ENCODE measurements at places on chromosomes 7 and 10.

GRCh38 chr10:127877116-127877515, 15.6 kb downstream of the CLRN3 start:
- DNase-seq = no peak

DNA sequence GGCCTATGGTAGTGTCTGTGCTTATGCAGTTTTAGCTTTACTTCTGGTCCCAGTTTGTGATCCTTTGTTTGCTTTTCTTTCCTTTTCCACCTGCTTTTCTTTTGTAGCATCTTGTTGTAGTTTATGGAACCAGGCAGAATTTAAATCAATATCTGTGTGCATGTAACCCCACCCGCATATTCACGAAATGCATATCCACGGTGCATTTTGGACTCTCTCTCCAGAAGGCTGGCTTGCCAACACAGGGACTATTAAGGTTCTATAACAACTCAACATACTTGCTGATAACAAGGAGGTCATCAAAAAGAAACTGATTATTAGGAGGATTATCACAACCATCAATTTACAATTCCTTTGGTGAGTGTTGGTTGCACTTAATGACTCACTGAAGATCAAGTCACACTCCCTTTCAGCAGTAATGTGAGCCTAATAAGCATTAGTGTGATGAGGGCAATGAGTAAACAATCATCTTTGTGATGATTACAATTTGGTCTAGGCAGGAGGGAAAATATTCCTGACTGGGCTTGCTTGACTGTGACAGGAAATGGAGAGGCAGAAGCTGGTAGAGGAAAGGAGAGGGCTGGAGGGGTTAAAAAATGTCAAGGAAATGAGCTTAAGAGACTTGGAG, 378.6 kb downstream of the REEP3 start:
- no peak for DNase-seq

DNA sequence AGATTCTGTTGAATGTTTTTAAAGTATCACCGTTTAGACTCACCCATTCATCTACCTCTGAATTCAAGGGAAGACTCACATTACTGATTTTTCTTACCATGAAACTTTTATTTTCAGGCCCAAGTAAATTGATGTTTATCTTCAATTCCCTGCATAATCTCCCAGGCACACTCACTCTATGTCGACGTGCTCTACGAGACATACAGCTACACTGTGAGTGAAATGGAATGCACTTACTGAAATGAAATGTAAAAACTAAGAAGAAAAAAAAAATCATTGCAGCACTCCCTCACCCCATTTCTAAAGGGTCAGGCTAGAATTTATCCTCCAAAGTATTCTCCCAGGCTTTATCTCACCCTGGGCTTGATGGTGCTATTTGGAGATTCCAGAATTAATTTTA, 987.9 kb downstream of the CCSER2 start:
- no peak for DNase-seq

DNA sequence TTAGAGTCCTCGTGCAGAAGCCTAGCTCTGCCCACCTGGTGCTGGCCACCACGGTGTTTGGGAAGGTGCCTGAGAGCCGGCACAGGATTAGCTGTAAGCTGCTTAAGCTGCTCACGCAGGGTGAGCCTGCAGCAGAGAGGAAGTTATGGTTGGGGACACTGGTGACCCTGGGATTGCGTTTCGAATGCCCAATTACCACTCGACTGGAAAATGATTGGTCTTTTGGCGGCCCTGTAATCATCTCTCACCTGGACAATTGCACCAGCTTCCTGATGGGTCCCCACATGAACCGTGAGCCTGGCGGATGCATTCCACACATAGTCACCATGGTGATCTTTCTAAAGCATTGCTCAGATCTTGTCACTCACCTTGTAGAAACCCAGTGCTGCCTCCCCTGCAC, 442.3 kb upstream of the ZMIZ1 start:
- DNase-seq = no peak

DNA sequence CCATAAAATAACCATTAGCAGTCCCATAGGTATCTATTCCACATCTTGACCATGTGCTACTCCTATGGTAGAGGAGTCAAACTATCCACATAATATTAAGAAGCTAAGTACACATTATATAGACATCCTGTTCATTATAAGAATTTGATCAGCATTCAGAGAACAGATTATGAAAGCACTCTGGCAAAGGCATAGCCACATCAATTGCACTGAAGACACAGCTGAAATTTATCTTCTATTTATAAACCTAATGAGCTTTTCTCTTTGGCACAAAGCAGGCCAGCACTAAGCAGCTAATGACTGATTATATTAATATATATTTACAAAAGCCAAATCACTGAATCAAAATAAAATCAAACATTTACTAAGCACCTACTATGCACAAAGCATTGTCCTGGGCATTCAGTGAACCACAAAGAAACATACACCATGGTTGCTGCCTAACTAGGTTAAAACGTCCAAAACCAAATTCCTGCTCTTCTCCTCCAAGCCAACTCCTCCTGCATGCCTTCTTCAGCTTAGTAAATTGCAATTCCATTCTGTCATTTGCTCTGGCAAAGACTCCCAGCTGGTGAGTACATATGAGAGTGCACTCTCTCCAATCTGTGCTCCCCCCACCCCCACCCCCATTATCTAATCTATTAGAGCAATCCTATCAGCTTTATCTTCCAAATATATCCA, 122.6 kb upstream of the ASAH2 start:
- no peak for DNase-seq

DNA sequence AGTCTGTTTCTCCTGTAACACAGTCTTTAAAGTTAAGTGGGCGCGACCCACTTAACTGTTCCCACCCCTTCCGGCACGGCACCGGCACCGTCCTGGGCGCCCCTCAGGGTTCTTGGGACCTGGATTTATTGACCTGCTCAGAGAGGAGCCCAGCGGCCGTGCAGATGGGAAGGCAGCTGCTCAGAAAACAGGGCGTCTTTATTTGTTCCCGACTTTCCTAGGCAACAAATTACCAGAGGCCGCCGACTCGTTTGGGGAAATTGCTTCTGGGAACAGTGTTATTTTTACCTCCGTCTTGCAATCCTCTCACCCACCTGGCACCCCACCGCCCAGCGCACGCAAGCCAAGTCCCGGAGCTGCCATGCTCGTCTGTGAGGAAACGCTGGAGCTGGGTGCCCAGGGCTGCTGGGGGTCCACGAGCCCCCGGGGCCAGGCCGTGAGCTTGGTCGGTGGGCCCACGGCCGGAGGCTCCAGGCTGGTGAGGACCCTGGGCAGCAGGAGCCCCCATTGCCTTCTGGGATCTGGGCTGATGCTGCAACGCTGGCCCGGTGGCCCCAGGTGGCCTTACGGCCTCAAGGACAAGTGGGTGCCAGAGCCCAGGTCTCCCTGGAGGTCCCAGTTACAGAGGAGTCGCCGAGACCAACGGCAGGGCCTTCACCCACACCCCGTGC, 14.9 kb upstream of the ADGRA1 start:
- no peak for DNase-seq

DNA sequence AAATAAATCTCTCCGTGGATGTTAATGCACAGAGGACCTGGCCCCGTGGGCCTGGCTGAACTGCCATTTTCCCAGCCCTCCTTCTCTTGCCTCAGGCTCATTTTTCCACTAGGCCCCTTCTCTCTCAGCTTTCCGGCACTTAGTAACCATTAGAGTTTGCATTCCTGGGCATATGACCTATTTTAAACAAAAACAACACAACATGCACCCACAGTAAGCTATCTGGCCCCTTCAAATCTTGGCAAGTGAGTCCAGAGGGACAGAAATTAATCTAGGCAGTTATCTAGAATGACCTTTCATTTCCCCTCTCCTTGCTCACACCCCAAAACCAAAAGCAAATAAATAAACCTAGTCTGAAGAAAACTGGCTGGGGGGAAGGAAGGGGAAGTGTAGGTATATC, 11.7 kb downstream of the FBXW4 start:
- no peak for DNase-seq

DNA sequence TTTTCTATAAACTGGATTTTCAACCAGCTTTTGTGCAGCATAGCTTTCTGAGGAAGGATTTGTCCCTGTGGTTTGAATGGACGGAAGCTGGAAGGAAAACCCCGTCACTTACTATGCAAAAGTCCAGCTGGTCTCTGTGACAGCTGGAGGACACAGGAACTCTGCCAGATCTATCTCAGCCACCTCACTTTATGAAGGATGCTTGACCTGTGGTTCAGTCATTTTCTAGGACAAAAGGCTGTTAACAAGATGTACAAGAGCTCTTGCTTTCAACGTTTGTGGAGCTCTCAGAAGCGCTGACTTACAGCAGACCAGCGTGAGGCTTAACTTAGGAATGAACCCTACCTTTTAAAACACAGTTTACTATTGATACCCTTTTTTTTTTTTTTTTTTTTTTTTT, 90.8 kb downstream of the CREM start:
- peak; percentile 26 for DNase-seq

- no peak for DNase-seq
Observed at GRCh38 chr7:25795824-25796235, 356.2 kb upstream of the NFE2L3 start.

DNA sequence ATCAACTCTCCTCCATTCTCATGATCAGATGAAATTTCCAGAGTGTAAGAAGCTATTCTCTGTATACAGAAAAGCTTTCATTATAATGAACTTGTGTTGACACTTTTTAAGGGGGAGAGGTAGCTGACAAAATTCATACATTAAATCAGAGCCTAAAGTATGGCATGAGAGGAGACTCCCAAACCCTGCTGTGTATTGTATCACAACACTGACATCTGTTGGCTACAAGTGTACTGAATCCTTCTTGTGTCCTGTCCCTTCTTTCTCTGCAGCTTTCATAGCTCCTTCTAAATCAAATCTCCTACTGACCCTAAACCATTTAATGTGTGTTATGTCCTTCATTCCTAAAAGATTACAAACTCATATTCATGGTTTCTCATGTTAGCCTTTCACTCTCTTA, 70.9 kb downstream of the GCC1 start:
- peak; percentile 36 for DNase-seq

DNA sequence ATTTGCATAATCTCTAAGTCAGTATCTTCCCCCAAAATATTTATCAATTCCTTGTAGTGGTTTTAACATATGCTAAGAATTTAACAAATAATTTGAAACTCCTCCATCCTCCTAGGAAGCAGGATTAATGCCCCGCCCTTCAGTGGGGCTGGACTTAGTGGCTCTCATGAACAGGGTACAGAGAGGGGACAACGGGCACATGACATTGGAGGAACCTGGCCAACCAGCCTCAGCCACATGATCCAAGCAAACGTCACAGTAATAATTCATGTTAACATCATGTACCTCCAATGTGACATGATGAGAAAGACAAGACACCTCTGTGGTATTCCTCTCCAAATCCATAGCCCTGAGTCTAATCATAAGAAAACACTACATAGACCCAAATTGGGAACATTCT, 50.5 kb downstream of the NUDCD3 start:
- DNase-seq = no peak

DNA sequence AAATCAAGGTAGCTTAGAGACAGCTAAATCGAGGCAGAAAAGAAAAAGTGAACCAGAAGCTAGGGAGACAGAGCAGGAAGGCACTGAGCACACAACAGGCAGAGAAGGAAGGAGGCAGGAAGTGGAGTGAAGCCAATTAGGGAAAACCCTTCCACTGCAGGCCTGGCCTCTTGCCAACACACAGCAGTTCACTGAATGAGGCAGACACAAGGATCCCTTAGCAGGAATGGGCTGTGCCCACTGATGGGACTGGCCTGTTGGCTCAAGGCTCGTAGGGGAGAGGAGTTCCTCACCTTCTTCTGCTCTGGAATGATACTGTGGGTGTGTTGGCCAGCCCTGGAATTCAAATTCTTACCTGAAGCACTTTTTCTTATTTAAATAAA, 220.3 kb upstream of the STK17A start:
- DNase-seq = no peak

DNA sequence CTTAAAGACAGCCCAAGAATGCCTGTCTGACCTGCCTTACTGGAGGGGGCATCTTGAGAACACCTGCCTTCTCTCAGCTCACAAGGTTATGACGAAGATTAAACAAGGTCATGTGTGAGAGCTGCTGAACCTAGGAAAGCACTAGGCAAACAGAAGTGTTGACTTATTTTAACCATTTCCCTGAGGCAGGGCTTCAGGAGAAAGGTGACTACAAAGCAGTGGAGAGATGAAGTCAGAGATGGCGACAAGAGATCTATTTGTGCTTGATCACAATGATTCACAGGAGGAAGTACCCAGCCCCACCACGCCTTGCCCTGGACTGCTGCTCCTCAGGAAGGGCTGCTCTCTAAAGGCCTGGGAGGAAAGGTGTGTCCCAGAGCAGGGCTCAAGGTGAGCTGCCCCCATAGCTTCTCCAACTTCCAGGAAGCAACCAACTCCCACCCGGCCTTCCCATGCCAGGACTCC, 27.8 kb downstream of the STN1 start:
- no peak for DNase-seq

GRCh38 chr7:130689683-130690082, 3.3 kb upstream of the TSGA13 start:
- no peak for DNase-seq

DNA sequence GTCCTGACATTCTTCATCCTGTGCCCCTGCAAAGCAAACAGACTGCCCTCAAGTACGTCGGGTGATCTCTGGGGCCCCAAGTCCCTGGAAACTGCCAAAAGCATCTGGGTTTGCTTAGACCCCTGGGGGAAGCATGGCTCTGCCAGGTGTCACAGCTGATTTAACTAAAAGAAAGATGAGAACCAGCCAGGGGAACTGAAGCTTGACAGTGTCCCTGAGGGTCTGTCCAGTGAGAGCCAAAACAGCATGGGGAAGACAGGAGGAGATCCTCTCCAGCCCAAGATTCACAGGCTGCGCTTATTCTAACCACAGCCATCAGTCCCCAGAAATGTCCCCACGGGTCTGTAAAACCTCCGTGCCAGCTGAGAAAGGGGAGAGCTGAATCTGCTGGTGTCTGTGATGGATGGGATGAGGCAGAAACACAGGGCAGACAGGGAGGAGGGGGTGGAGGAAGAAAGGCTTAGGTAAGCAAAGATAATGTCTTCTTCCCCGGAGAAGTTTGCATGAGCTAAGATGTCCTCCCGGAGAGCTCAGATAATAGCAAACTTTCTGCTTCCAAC, 21.3 kb downstream of the CCDC3 start:
- peak; percentile 49 for DNase-seq

DNA sequence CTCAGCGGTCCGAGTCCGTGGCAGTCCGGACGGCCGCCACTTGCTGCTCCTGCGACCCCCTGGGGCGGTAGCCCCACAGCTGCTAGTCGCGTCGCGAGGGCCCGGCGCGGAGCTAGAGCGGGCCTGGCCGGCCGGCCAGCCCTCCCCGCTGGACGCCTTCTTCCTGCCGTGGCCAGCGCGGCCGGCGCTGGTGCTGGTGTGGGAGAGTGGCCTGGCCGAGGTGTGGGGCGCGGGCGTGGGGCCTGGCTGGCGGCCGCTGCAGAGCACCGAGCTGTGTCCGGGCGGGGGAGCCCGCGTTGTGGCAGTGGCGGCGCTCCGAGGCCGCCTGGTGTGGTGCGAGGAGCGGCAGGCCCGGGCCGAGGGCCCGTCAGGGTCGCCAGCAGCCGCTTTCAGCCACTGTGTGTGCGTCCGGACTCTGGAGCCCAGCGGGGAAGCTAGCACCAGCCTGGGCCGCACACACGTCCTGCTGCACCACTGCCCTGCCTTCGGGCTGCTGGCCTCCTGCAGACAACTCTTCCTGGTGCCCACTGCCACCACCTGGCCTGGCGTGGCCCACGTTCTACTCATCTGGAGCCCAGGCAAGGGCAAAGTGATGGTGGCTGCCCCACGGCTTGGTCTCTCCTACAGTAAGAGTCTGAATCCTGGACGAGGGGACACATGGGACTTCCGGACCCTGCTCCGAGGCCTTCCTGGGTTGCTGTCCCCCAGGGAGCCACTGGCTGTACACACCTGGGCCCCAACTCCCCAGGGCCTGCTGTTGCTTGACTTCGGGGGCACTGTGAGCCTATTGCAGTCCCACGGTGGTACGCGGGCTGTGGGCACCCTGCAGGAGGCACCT, 631 bp downstream of the HPS6 start:
- no peak for DNase-seq
